ENCODE measurements at places on chromosomes 12 and 14.

- DNase-seq, result no peak
Measured at GRCh38 chr14:50998612-50999011, 54.3 kb upstream of the PYGL start.

GRCh38 chr12:114445401-114446323 lies 39.7 kb upstream of the TBX5 start:
- DNase-seq, result no peak

DNA sequence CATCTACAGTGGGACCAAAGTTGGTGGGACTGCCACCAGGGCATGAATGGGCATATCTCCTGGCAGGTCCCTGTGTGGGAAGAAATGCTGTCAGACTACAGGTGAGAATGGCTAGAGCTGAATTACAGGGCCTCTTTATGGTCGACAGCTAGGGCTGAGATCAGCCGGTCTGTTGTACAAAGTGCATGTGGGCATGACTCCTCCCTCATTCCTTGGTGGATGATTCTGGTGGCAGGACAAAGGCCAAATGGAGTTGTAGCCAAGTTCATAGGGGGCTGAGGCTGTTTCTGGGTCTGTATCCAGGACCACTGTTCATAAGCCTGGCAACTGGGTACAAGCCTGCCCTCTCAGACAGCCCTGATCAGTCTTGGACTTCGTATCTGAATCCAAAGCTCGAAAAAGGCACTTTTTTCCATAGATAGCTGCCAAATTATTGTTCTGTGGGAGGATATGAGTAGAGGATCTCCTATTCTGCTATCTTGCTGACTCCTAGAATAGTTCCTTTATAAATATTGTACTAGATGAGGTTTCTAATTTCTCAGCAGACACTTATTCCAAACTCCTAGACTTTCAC lies 460.8 kb downstream of the TMEM117 start:
- DNase-seq, result no peak

DNA sequence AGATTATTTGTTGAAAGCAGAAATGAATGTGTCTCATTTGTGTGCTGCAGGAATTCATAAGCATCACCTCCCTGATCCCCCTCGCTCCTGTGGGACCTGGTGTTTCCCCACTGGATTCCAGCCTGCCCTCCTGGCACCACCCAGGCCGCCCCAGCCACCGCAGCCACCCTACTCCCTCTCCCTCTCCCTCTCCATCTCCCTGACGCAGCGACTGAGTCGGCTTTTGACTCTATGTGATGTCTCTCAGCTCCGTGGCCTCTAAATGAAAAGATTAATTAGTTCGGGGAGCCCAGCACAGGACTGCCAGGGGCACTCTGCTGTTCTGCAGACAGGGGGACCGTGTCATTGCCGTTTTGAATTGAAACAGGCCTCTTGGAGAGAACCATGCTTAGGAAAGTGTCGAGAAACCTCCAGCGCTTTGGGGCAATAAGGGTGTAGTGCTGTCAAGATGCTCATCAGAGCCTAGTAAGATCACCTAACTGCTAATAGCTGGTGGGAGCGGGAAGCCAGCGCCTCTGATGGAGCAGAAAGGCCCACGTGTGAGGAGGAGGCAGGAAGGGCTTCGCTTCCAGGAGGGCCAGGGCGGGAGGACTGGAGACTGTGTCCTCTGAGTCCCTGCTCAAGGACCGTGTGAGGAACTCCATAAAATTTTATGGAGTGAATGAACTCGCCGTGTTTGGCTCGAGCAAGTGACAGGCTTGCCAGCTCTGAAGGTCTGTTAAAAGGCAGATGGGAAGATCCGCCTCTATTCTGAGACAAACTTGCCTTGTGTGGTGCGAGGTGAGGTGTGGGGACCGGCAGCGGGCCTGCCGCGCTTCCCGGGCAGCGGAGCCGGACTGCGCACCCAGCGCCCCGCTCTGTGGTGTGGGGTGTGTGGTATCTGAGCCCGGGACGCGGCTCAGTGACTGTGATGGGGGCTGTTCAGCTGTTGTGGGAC lies 157.4 kb upstream of the C14orf180 start:
- DNase-seq, result no peak

- no peak for DNase-seq
Measured at GRCh38 chr12:45216983-45217485, 1.1 kb downstream of the ANO6 start.

GRCh38 chr14:36652542-36653201 lies 9.0 kb upstream of the PAX9 start:
- peak; percentile 30 for DNase-seq

DNA sequence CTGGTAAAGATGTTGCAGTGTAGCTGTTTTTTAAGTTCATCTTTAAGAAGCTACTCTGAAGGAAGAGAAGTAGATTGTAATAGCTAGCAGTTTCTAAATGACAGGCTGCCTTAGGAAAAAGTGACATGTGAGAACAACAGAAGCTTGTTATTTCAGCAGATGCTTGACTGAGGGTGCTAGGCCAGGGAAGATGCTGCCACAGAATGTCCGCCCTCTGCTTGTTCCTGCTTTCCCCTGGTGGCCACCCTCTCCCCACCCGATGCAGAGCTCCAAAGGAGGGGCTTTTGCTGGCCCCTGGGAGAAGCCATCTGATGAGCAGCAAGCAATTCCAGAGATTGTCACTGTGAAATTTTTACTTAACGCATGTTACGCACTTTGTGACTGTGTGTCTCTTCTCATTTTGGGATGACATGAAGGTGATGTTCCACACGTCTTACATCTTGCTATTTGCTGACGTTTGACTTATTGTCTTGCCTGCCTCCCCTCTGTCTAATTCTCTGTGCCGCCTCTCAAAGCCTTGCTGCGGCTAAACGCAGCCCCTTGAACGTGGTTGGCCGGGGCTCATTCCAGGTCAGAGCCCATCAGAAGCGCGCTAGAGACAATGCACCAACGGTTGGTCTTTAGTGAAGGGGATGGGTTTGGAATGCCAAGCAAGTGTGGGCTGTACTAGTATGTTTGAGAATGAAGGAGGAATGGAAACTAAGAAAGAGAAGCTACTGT lies 44.8 kb downstream of the WDR20 start:
- DNase-seq, result no peak

- DNase-seq, result peak; percentile 55
Measured at GRCh38 chr12:100868487-100868886, 73.9 kb downstream of the ANO4 start.

DNA sequence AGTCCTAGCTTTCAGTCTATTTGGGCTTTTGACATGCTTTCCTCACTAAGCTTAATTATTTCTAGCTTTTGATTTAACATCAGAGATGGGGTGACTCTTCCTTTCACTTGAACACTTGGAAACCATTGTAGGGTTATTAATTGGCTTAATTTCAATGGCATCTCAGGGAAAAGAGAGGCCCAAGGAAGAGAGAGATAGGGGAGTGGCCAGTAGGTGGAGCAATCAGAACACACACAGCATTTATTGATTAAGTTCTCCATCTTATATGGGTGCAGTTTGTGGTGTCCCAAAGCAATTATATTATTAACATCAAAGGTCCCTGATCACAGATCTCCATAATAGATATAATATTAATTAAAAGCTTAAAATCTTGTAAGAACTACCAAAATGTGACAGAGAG lies 1466.1 kb upstream of the SEL1L start:
- no peak for DNase-seq

GRCh38 chr14:102094101-102094500 lies 7.3 kb upstream of the HSP90AA1 start:
- no peak for DNase-seq

DNA sequence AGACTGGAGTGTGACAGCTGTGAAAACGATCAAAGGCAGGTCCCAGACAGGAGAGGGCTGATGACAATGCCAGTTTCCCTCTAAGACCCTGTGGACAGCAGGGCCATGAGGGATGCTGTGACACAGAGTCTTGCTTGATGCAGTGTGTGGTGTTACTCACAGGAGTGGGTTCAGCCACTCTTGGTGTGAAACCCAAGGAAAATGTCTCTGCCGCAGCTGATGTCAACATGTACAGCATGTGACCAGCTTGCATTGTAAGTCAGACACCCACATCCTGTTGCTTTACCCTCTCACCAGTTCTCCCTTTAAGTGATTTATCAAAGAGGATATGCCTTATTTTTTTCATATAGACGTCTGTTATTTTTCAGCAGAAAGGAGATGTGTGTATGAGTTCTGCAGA lies 268.6 kb downstream of the BTG1 start:
- no peak for DNase-seq

DNA sequence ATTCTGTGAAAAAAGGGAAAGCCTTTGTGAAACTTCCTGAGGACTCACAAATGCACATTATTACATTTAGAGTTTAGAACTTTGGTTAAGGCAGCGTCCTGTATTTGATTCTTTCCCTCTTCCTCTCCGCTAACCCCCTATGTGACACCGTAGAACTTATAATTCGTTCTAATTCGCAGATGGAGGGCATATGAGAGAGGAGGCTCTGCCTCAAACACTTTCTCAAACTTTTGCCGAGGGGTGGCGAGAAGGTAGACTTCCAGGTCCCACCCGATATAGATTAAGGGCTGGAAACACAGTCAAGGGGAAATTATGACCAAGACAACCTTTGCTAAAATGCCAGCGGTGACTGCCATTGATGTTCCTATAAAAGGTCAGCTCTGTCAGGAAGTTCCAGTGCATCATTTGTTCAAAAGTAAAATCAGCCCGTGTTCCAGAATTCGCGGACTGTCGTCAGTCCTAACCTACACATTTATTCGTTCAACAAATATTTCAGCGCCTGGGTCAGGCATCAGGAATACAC lies 904 bp upstream of the PAPOLA start:
- no peak for DNase-seq

- no peak for DNase-seq
Measured at GRCh38 chr12:97985834-97986233, 523.2 kb downstream of the RMST start.

DNA sequence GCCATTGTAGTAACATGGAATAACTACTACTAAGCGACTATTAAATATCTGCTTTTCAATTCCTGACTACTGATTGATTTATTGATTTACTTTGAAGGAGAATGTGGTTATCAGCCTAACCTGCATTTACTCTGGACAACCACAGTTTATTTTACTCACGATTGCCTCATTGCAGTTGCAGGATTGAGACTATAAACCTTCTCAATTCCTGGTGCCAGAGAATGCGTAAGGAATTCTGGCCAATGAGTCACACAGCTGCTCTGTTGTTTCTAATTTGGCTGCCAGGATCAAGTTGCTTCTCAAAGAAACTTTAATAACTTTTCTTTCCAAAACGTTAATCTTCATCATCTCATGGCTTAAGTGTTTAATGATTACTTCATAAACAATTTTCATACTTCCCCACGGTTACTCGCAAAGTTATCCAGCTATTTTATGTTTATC lies 13.1 kb upstream of the TMTC1 start:
- peak; percentile 69 for DNase-seq

DNA sequence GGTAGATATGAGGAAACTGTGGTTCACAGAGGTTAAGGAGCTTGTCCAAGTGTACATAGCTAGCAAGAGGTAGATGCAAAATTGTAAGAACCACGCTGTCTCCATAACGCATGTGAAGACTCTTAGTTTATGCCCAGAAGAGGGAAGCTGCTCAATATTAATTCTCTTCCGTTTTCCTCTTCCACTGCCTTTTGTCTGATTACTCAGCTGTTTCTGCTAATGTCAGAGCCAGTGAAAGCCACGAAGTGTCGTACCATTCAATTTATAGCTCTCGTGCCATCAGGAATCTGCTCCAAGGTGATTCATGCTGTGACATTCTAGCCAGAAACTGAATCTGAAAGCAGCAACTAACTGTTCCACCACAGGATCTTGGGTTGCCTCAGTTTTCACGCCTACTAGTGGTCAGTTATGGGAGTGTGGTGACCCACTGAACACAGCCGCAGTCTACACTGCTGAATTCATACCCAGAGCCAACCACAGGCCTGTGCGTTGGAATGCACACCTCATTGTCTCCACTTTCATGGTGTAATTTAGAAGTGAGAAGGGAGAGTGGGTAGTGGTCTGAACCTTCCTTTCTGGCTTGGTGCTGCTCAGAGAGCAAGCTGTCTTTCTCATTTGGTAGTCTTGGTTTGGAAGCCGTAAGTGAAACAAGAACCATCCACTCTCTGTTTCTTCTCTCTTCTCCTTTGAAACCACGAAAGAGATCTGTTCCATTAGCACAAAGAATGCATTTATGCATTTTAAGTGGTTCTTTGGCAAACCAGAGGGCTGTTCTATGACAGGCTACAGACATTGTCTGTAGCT lies 74.2 kb upstream of the NAP1L1 start:
- DNase-seq, result peak; percentile 72

DNA sequence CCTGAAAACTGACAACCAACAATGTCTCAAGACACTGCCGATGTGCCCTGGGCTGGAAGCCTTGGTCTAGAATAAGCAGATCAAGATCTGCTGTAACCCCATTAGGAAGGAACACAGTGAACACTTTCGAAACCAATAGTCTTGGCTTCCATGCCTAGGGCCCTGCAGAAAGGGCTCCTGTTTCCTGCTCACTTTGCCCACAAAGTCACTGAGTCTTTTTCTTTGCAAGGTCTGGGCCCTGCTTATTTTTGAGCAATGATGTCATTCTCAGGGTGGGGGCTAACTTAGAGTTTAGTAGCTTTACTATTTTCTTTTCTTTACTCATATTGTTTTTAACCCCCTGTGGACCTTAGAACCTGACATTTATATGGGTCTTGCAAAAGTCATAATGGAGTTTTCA lies 704.2 kb upstream of the TMEM132C start:
- no peak for DNase-seq

DNA sequence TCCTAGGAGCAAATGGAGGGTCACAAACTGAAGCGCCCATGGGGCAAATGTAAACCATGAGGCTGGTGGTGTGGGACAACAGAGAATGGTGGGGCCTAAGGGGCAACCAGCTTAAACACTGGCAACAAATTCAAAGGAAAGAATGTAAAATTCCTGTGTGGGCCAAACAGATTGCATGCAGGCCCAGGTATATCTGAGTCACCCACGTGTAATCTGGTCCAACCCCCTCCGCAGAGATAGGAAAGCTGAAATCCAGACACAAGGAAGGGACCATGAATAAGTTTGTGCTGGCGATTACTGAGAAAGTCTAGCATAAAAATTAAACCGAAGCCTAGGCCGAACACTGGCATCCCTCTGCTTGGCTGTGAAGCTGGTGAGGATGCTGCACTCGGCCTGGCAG lies 71.6 kb downstream of the ITPK1 start:
- peak; percentile 37 for DNase-seq

DNA sequence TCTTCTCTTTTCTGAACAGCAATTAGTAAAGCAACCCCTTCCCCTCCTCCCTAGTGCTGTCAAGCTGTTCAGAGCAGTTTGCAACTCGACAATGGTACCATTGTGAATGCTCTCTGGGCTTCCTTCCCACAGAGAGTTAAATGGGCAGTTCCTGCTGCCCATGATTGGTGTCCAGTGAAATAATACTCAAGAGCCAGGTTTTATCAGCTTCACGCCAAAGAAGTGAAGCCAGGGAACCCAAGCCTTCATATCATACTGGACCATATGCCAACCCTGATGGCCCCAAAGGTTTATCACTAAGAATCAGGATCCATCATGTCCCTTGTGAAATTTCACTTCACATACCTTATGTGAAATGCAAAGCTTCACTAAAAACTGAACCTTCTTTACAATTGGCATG lies 24.7 kb downstream of the INSM2 start:
- no peak for DNase-seq

- DNase-seq, result no peak
Measured at GRCh38 chr12:111758120-111758561, 8.6 kb upstream of the ALDH2 start.

- no peak for DNase-seq
Measured at GRCh38 chr14:76077340-76077739, 74.4 kb upstream of the GPATCH2L start.
